NCI-H1694 treated with DMSO at 0.1 percent for 48 hours (cell line): ENCODE measurements at places on chromosomes 12 and 14.

DNA sequence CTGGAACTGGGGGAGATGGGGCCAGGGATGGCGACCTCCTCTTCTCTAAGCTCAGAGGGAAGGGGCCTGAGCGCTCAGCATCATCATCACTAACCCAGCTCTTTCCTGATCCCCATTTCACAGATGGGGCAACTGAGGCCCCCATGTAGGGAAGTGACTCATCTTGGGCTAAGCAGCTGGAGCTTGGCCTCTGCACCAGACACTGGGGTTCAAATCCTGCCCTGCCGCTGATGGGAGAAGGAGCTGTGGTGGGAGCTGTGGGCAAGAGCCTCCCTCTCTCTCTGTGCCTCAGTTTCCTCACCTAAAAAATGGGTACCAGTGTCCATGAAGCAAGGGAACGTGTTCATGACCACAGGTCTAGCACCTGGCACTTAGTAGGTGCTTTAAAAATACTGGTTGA, 2.6 kb upstream of the TRPV4 start:
- DNase-seq, result no peak

GRCh38 chr12:114743799-114744198, 59.8 kb upstream of the TBX3 start:
- no peak for DNase-seq

GRCh38 chr12:42981379-42981778, 391.8 kb upstream of the PRICKLE1 start:
- DNase-seq, result no peak

- DNase-seq, result peak; percentile 59
Observed at GRCh38 chr14:77098529-77099353, 683 bp downstream of the CIPC start.

DNA sequence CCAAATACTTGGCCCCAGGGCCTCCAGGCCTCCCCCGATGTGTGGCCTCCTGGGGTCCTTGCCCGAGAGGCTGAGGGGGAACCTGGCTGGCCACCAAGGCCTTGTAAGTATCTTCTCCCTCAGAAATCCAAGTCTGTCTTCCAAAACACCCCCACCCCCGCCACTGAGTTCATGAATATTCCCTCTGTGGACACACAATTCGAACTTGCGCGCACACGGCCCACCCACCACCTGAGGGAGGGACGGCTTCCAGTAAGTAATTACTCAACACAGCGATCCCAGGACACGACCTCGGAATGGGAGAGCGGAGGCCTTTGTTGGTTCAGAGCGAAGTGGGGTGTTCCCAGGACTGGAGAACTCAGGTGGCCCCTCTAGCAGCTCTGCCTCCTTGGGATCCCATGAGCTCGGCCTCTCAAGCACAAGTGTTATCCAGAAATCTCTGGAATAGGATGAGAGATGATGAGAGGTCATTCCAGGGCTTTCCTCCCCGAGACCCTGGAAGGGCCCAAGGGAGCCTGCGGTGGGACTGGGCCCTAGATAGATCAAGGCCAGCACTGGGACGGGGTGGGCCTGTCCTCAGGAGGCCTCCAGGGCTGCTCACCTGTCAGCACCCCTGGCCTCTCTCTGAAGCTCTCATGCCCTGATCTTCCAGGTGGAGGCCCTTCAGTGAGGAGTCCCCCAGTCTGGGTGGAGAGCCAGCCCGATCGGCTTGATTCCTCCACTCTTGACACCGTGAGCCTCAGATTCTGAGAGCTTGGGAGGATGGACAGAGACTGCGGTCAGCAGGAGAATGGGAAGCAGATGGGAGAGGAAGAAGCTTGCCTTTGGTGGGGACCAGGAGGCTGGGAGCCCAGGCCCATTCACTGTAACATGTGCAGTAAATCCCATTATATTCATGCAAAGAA, 219.0 kb upstream of the RTL1 start:
- DNase-seq, result no peak

GRCh38 chr14:76123426-76124225, 28.1 kb upstream of the GPATCH2L start:
- DNase-seq, result no peak
